ENCODE measurements at places on chromosomes 6 and 20.

GRCh38 chr20:56806952-56807517, 177.9 kb downstream of the TFAP2C start:
- DNase-seq, result no peak

GRCh38 chr20:23753589-23753988, 2.9 kb upstream of the CST1 start:
- no peak for DNase-seq

GRCh38 chr6:97100696-97101095, 176.2 kb downstream of the KLHL32 start:
- DNase-seq, result no peak

DNA sequence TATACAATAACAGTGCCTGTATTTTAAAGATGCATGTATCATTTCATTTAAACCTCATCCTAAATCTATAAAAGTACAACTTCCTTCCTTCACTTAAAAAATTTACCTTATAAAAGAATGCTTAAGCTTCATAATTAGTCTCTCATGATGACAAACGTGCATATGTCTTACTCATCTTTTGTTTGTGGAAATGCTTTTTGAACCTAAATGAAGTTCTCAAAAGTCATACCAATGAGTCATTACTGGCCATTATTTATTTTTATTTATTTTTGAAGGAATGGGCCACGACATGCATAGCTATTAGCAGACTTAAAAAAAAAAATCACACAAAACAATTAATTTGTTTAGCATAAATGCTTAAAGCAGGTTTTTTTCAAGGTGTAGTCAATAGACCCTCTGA, 3.7 kb downstream of the TFB1M start:
- DNase-seq, result no peak

GRCh38 chr20:4726710-4727397, 5.1 kb downstream of the PRND start:
- DNase-seq, result no peak

- no peak for DNase-seq
Measured at GRCh38 chr6:28322661-28323060, 13.3 kb downstream of the ZSCAN31 start.

DNA sequence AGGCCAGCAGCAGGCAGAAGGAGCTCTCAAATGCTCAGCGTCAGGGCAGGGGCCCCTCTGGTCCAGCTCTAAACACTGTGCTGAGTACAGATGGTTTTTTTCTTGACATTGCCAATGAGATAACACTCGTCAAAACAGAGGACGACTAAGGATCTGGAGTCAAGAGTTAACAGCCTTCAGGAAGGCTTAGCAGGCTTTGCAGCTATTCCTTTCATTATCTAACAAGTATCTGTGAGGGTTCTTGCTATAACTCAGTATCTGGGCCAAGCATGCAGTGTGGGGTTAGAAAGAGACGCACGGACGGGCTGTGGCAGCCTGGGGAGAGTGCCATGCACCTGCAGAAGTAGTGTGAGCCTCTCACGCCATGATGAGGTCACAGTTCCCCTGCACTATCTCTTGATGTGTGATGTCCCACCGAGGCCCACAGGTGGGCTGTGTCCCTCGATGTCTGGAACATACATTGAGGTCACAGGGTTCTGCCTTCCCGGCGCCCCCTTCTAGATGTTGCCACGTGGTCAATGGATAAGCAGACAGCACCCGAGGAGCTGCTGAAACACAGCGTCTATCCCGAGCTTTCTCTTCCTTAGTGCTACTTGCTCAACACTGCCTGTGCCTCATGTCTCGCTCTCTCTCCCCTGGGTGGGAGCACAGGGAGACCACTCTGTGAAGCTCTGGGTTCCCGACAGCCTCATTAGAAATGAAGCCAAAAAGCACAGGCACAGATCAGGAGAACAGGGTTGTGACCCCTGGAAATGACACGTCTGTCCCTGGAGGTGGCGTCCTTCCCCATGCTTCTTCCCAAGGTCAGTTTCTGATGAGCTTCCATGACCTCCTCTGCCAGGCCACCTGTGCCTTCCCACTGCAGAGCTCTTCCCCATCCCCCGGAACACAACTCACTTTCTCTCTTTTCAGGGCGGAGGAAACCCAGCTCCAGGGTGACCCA, 85.5 kb upstream of the RPS6KA2 start:
- DNase-seq, result no peak

DNA sequence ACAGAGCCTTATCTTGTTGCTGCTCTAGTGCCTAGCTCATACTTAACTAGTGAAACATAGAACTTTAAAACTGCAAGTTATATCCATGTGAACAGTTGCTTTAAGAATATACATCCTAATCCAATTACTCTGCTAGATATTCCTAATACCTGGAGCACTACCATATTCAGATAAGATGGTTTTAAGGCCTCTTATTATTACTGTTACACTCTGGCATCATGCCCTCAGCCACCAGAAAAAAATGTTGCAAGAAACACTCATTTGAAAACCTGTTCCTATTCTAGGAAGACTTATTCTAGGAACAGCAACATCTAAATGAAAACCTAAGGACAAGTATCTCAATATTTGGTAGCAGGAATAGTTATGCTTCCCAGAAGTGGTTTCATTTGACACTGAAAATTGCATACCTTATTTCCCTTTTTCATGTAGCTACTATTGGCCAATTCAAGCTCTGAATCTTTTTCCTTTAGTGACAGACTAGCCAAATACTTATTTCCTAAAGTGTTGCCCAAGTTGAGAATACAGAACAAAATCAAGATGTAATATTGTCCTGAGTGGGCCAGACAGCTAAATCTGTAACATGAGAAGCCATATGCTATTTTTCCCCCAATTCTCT, 4.8 kb upstream of the MTFR2 start:
- DNase-seq, result no peak

GRCh38 chr6:105645156-105645555, 242.3 kb upstream of the PREP start:
- DNase-seq, result no peak

- DNase-seq, result no peak
Measured at GRCh38 chr6:18420328-18420727, 33.2 kb downstream of the RNF144B start.

DNA sequence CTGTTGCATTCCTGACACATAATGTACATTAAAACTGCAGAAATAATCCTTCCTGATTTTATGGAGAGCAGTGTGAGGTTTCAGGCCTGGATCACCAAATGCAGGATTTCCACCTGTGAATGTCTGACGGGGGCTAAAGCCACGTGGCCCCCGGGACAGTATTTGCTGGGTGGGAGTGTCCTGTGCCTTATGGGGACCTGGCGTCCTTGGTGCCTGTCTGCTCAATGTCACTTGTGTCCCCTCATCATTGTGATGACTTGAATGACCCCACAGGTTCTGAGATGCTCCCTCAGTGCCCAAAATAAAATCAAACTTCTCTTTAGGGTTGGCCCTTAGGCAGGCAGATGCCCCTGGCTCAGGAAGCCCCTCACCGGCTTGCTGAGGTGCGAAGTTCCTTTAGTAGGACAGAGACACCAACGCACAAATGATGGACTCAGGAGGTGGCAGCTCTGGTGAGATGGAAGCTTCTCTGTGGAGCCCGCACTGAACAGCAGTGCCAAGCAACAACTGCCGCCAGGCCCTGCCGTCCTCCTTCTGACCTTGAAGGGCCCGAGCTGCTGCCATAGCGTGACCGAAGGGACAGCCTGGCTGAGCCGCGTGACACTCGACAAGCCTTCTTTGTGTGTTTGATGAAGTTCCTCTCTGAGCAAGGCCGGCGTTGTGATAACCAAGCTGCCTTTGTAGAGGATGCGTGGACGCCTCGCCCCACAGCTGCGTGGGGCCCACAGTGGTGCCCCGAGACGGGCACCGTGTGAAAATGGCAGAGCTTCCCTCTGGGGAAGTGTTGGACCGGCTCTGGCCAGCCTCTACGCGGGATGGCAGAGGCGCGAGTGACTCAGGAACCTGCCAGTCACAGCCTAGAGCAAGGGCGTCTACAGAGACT, 30.9 kb downstream of the FRMD1 start:
- no peak for DNase-seq

DNA sequence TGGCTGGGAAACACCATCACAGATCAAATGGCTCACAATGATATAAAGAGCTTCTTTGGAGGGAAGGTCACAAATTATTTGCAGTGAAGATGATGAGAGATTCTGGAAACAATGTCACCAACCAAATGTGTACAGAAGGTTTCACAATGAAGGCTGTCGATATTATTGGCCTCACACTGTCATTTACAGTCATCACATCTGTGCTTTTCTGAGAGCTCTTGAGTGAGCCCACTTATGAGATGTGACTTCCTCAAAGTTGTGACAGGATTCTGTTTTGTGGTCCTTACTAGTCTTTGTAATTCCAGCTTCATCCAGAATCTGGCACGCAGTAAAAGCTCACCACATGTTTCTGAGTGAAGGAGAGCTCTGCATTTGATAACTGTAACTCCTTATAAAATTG, 133.6 kb downstream of the LMBRD1 start:
- DNase-seq, result no peak

DNA sequence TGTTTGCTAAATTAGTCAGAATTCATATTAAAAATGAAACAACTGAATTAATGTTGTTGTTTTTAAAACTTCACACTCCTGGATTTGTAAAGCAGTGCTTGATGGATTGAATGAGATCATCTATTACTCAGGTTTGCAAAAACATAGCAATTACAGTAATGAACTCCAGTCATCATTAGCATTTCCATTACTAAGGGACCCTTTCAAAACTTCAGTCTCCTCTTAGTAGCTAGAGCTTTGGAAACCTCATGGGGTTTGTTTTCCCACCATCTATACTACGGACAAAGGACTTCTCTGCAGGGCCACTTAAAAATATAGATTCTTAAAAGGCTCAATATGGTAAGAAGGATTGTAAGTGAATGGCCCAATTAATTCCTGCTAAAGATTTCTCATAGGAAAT, 209.9 kb upstream of the PRND start:
- no peak for DNase-seq

DNA sequence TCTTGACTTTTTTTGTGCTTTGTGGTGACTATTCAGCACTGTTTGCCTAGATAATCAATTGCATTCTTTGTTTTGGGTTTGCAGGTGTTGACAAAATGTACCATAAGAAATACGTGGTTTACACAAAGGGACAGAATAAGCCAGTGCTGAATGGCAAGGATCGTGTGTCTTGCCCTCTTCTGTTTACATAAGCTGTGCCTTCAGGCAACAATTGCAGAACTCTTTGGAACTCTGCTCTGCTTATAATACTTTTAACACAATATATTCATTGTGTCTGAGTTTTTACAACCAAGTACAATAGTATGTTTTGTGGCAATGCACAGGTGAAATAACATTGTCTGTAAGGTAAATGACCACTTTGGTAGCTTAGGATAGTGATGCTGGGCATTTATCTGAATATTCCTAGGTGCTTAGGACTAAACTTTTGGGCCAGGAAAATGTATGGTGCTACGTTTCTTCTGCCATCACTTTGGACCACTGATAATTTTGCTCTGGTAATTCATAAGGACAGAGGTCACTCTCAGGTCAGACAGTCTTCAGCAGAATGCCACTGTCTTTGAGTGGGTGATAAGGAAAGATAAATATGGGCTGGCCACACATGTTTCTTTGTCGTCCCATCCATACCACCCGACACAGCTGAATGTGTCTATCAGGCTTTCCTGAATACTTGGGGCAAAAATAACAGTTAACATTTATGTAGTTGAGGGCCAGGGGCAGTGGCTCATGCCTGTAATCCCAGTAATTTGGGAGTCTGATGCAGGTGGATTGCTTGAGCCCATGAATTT, 344.6 kb upstream of the IMPG1 start:
- no peak for DNase-seq

DNA sequence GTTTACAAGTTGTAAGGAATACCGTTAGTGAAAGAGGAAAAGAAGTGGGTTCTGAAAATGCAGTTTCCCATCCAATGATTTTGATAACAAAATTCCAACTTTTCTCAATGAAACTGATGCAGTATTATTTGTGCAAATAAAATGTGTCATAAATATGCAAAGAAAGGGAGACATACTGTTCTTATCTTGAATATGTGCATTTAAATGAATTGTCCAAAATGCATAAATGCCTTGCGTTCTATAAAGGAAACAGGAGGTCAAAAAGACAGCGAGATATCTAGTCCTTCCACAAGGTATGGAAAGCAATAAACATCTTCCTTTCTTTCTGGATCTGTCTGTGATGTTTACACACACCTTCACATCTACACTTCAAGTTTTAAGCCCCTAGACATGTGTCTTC, 54.6 kb upstream of the ISM1 start:
- DNase-seq, result no peak

DNA sequence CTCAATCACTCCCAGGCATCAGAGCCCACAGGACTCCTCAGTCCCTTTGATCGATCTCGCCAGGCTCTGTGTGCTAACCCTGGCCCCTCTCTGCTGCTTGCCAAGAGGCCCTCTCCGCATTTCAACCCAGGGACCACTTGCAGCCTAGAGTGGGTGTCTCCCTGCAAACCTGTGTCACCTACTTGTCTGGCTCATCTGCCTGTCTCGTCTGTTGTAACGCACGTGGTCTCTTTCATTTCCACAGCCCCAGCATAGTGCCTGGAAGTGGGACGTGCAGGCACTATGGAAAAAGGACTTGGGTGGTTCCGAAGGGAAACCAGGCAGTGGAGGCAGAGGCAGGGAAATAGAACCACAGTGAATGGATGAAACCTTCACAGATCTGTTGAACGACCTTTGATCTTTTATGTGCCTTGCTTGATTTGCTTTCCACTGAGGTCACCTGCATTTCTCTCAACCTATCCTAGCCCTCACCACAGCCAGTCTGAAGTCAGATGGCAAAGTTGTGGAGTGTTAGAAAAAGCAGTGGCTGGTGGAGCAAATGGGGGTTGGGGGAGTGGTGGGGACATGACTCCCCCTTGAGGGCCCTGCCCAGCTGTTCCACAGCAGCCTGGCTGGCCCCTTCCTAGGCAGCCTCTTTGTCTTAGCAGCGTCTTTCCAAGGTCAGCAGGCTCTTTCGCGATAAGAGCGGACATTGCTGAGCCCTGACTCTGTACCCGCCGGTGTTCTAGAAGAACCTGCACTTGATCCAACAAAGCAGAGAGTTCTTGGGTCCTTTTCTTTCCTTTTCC, 55.8 kb upstream of the TAGAP start:
- no peak for DNase-seq

DNA sequence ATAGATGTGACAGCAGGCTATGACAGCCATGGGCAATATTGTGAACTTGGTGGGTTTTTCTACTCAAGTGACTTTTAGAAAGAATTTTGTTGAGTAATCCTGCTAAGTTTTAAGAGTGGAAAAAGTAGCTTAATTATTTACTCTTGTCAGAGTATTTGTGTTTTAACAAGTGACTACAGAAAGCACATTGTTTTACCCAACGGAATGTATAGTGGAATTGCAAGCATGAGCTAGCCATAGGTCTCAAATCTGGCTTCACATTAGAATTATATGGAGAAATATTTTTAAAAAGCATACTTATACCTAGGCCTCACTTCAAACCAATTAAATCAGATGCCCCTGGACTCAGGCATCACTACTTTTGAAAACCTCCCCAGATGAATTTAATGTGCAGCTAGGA, 35.5 kb upstream of the GOPC start:
- DNase-seq, result no peak

GRCh38 chr20:58544891-58545290, 29.7 kb upstream of the APCDD1L start:
- DNase-seq, result no peak

GRCh38 chr6:7887278-7887991, 23.2 kb downstream of the TXNDC5 start:
- DNase-seq, result no peak

- DNase-seq, result no peak
Measured at GRCh38 chr20:46931699-46932098, 37.1 kb downstream of the EYA2 start.
